ENCODE measurements at places on chromosomes 5 and 9.

DNA sequence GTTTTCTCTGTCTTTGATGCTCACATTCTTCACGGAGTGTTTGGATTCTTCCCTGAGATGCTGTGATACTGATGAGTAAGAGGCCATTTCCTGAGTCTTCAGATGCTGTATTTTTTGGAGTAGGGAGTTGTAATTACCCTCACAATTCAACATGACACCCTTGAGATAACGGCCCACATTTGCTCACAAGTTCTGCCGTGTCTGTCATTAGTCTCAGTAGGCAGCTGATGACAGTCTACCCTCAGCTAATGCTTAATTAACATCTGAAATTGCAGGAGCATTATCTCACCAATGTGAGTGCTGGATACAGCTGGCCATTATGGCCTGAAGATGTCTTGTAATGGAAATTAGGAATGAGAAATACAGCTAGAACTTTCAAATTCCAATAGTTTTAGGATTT is 307.1 kb upstream of the ADCY2 start:
- ATAC-seq: no peak

- no peak for ATAC-seq
Observed at GRCh38 chr5:107885601-107886000, 214.9 kb upstream of the EFNA5 start.

DNA sequence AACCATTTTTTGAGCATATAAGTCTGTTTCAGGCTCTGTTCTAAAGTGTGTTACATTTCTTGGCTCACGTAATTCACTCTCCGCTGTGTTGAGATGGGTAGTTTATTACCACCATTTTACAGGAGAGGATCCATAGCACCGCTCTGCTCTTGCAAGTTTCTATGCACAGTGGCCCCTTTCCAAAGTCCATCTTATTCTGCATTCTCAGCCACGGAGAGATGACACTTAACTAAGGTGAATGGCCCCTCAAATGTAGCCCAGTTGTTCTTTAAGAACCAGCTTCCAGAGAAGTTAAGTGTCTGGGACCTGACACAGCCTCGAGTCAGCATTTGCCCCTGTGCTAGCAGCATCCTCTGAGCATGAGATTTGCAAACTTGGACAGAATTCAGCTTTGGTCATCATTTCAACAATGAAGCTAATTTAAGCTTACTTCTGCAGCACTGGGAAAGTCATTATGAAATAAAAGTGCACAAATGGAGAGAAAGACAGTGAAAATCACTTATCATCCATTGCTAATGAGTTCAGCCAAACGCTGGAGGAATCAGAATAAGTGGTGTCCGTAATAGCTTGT is 61.9 kb downstream of the FAM78A start:
- no peak for ATAC-seq

- no peak for ATAC-seq
Observed at GRCh38 chr9:101650142-101650541, 55.4 kb upstream of the PPP3R2 start.

GRCh38 chr9:38388283-38389223 is 3.9 kb upstream of the ALDH1B1 start:
- ATAC-seq: peak; percentile 56

- ATAC-seq: no peak
Observed at GRCh38 chr9:17847908-17848307, 269.0 kb downstream of the SH3GL2 start.

DNA sequence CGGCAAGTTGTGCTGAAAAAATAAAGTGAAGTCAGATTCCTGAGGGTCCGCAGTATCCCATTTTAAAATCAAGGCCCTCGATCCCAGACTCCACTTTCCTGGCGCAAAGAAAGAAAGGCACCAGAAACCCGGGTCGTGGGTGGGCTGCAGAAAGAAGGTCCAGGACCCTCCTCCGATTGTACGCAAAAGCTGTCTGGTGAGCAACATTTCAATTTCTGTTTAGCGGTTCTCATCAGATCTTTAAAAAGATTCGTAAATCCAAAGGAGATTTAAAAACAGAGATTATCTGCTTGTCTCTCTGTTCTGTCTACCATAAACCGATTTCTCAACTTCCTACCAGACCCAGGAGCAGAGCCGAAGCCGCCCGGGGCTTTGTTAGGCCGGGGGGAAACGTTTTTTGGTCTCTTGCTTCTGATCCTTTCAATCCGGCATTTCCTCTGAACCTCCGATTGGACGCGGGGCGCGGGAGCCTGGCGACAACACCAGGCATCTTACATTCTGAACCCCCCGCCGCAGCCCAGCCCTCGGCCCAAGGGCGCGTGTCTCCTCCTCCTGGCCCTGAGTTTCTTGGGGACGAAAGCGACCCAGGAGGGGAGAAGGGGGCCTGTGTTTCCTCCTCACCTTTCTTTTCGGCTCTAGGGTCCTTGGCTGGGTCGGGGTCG is 746 bp downstream of the NKX2-5 start:
- ATAC-seq: no peak

DNA sequence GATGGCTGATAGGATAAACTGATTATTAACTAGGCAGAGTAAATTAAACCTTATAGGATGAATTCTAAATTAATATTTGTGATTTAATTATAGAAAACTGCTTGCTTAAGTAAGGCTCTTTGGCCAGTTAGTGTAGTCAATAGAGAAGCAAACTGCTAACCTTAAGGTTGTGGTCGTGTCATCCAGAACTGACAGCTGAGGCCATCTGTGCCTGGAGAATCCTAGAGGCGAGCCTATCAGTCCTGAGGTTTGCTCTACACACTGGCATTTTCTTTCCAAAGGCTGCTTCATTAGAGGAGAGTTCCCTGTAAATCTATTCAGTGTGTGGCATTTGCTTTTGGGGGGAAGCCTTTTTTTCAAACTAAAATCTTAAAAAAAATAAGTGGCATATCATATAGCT is 169.2 kb downstream of the MEF2C start:
- ATAC-seq: no peak

- no peak for ATAC-seq
Observed at GRCh38 chr5:90802474-90803317, 244.1 kb downstream of the ADGRV1 start.

GRCh38 chr9:79969393-79970145 is 397.8 kb downstream of the TLE4 start:
- ATAC-seq: no peak

GRCh38 chr9:84121991-84122523 is 141.5 kb downstream of the RMI1 start:
- ATAC-seq: no peak

- ATAC-seq: no peak
Observed at GRCh38 chr9:119167267-119167666, 202.0 kb downstream of the BRINP1 start.

- no peak for ATAC-seq
Observed at GRCh38 chr9:95311961-95312360, 5.5 kb downstream of the FANCC start.

GRCh38 chr9:130262061-130262745 is 3.4 kb upstream of the HMCN2 start:
- no peak for ATAC-seq

- no peak for ATAC-seq
Observed at GRCh38 chr9:127572961-127573721, 38.9 kb upstream of the STXBP1 start.

Data from gastroesophageal sphincter (tissue), 4 donors.